ENCODE measurements at places on chromosomes 12 and 14. TPM values are rescaled to one million over a fixed set of nuclear protein-coding genes. Genes with fewer than 3 reads are reported as not detected.
A peak's percentile ranks its signal among the peaks of the same experiment; 100 is the strongest.

The CHGA gene
- not detected for total RNA-seq

The ZFHX2 gene
- total RNA-seq, result 1.8 TPM

DNA sequence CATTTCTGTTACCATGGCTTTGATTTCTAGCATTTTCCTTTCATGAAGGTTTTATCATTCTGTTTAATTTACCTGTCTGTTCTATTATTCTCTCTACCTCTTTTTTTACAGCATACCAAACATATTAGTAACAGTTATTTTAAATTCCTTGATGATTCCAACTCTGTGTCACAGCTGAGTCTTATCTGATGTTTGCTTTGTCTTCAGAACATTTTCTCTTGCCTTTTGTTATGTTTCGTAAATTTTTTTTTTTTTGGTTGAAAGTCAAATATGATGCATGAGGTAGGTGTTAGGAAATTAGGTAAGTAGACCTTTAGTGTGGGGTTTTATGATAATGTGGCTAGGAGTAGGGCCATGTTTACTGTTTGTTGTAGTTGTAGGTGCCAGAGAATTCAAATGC is 496.4 kb downstream of the FOXG1 start:
- no peak for DNase-seq

GRCh38 chr14:84409435-84409834 is 1120.5 kb upstream of the FLRT2 start:
- DNase-seq, result no peak

- DNase-seq, result peak; percentile 82
These were observed 37.3 kb downstream of the PTGER2 start for GRCh38 chr14:52351233-52352060.

- peak; percentile 69 for DNase-seq
These were observed 1.6 kb downstream of the MLEC start for GRCh38 chr12:120688527-120689071.

GRCh38 chr12:75592086-75592485 is 80.7 kb upstream of the KRR1 start:
- DNase-seq, result no peak

- DNase-seq, result no peak
These were observed 15.3 kb upstream of the BDKRB2 start for GRCh38 chr14:96189281-96189711.

DNA sequence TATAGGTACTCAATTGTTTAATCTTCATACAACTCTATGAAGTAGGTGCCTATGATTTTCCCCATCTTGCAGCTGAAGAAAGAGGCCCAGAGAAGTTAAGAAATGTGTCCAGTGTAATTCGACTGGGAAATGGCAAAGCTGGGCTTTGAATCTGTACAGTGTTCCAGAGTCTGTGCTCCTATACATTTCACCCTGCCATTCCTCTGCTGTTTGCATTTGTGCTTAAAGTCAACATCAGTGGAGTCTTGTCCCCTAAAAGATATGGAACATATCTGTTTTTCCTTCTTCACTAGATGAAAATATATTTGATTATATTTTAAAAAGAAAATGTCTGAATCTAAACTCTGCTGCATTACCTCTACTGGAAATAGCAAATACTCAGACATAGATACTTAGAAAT is 88.6 kb downstream of the SEC23A start:
- no peak for DNase-seq

Data from activated CD4-positive, alpha-beta T cell treated with anti-CD3 and anti-CD28 coated beads, Interleukin-2, amount 10 ng/mL, durations not matched to agents 24 days and 14 days (primary cell).